NCI-H69 (cell line): ENCODE measurements at places on chromosomes 1 and 21.

DNA sequence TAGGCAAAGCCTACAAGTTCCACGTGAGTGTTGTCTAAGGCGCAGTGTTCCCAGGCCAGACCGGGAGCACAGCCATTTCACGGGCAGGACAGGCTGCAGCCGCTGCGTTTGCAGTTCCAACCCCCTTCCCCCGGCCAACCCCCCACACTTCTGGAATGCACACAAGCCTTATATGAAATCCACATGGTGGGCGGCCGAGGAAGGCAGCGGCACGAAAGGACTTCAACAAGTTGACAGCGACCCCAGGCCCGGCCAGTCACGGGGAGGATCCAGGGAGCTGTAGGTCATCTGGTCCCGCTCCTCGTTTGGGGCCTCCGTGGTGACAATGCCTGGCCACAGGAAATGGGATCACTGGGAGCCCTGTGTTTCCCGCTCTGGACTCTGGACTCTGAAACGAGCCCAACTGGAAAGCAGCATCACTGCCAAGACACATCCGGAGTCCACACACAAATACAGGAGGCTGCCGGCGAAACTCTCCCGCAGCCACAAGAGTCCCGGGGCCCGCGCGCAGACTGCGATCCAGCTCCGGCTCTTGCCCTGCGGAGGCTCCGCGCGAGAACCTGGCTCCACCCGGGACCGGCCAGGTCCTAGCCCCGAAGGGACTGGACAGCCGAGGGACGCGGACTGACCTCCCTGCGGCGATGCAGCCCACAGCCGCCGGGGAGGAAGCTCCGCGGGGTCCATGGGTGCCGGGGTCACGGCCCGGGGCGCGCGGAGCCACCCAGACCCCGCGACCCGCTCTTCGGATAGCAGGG is 794 bp downstream of the NID1 start:
- peak; percentile 82 for DNase-seq

DNA sequence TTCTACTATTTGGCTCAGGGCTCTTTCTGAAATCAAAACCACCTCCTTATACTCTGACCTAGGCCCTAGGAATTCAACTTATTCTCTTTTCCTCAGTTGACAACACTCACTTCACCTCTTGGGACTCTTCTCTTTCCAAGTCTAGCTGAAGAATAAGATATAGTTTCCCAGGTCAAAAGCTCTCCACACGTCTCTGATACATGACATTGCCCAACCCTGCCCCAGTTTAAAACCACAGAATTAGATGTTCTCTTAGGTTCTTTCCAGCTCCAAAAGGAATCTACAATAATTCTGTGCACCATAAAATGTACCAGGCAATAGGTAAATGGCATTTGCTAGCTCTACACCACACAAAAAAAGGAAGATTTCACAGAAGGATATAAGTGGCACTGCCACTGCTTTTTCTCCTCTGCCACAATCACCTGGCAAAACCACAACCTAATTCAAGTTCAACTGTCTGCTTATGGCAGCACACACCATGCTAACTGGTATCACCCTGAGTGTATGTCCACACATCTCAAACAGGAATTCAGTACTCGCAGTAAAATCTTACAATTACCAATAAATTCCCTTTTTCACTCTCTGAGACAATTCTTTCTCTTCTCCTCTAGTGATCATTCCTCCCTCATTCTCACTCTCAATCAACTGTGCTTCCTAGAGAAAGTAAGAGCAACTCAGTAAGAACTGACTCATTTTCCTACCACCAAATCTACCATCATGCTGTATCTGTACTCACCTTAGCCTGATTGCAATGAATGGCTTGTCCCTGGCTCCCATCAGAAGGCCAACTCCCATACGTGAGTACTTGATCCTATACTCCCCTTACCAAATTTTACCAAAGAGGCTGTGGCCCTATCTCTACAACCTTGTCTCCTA is 27.3 kb downstream of the ZBTB8OS start:
- no peak for DNase-seq

- peak; percentile 76 for DNase-seq
Measured at GRCh38 chr1:55214212-55214933, 791 bp downstream of the USP24 start.

DNA sequence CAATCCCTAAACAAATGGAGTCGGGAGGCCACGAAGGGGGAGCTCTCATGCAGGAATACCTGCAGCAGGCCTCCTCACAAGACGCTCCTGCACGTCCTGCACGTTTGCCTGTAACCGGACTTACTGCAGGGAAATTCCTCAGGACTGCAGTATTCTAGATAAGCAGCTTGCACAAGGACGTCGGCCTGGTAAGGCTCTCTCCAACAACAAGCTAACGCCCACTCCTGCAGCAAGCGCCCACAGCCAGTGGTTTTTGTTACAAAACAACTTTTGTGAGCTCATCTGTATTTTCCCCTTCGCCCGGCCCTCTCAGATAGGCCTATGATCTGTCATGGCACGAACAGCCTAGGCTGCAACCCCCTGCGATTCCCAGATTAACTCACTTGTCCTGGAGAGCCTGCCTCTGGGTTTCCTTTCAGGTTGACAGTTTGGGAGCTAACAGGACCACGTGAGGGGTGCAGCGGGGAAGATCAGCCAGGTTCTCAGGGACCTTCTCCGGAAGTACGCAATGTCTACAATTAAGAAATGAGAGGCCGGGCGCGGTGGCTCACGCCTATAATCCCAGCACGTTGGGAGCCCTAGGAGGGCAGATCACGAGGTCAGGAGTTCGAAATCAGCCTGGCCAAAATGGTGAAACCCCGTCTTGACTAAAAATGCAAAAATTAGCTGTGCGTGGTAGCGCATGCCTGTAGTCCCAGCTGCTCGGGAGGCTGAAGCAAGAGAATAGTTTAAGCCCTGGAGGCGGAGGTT is 921 bp upstream of the MIB2 start:
- DNase-seq = peak; percentile 50

GRCh38 chr1:29861446-29861845 is 625.1 kb downstream of the PTPRU start:
- no peak for DNase-seq
